ENCODE measurements at places on chromosomes 1 and 21.

DNA sequence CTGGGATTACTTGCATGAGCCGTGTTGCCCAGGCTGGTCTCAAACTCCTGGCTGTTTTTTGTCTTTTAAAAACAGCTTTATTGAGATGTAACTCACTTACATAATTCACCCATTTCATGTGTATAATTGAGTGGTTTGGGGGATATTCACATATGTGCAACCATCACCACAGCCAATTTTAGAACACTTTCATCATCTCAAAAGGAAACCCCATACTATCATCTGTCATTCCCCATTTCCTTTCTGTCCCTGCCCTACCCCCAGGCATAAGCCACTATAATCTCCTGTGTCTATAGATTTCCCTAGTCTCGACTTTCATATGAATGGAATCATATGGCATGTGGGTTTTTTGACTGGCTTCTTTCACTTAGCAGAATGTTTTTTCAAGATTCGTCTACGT, 43.3 kb downstream of the GPR137B start:
- no peak for DNase-seq

DNA sequence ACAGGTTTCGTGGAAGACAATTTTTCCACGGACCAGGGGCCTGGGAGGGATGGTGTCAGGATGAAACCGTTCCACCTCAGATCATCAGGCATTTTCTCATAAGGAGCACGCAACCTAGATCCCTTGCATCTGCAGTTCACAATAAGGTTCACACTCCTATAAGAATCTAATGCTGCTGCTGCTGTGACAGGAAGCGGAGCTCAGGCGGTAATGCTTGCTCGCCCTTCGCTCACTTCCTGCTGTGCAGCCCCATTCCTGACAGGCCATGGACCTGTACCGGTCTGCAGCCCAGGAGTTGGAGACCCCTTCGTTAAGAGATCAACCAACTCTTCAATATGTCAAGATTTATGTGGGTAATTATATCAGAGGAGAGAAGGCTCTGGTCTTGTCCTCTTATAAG, 3.3 kb upstream of the DHX9 start:
- DNase-seq, result no peak

GRCh38 chr1:61090546-61091202, 8.3 kb downstream of the NFIA start:
- no peak for DNase-seq

DNA sequence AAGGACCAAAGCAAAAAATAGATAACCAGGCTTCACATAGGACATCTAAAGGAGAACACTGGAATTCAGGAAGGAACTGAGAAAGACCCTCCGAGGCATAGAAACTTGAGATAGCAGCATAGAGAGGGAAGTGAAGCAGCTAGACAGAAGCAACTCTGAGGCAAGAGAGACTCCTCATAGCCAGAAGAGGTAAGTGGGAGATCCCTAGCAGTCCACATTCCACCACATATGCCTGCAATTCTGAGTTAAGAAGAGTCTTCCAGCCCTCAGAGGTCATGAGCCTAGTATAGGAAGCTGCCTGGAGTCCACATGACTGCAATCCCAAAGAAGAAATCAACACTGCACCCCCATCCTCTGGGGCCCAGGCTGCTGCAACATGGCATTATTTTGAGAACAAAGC, 13.9 kb upstream of the FGGY start:
- no peak for DNase-seq

GRCh38 chr1:203563291-203563690, 63.3 kb upstream of the ATP2B4 start:
- no peak for DNase-seq

GRCh38 chr1:236830116-236830515, 35.0 kb downstream of the MTR start:
- DNase-seq, result no peak

GRCh38 chr1:209648931-209649776, 3.1 kb downstream of the LAMB3 start:
- DNase-seq, result no peak

GRCh38 chr1:7879228-7879627, 26.4 kb upstream of the UTS2 start:
- DNase-seq, result no peak

DNA sequence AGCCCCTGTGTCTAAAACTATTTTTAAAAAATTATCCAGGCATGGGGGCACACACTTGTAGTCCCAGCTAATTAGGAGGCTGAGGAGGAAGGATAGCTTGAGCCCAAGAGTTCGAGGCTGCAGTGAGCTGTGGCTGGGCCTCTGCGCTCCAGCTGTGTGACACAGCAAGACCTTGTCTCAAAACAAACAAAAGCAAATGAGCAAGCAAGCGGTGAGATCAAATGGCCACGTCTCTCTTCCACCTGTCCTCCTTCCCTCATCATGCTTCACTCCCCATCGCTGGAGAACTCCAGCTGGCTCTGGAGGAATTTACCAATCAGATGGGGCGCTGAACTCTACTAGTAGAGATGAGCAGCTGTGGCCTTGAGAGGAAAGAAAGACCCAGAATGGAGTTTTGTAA, 14.0 kb upstream of the REN start:
- no peak for DNase-seq

DNA sequence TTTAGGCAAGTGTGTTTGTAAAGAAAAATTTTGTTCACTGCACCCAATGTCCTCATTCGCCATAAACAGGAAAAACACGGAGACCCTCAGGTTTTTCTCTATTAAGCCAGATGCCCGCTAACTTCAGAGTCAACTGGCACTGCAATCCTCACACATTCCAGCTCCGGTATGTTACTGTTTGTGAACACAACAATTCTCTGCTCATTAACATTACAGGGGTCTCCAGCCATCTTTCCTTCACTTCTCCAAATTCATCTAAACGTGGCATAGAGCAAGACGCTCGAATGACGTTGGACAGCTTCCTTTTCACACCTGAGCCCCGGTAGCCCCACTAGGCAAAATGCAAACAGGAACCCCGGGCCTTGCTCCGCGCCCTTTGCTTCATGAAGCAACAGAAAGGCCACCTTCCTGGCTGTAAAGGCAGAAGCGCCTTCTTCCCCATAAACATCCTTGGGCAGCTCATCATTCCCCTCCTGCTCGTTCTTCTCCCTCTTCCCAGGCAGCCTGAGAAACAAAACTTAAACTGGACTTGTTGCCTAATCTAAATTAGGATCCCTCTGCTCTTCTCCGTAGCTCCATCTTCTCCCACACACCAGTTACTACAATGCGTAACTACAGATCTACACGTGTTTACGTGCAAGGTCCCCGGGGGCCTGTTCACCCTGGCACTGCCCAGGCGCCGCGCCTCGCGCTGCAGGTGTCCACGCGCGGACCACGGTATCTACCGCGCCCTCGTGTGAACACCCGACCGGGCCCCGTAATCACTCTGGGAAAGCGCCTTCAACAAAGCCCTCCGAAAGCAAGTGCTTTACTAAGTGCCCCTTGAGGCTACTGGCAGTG, 1.2 kb downstream of the LBR start:
- no peak for DNase-seq

DNA sequence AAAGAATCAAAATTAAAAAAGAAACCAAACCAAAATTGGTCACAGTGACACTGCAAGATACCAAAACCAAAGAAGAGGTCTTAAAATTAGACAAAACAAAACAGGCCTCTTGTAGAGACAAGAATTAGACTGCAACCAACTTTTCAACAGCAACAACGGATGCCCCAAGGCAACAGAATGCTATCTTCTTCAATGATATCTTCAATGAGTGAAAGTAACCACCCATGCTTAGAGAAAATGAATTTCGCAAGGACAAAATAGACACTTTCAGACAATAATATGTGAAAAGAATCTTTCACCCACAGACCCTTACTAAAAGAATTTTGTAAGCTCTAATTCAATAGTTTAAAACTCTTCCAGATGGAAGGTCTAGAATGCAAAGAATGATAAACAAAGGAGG, 41.7 kb downstream of the USP48 start:
- DNase-seq, result no peak

DNA sequence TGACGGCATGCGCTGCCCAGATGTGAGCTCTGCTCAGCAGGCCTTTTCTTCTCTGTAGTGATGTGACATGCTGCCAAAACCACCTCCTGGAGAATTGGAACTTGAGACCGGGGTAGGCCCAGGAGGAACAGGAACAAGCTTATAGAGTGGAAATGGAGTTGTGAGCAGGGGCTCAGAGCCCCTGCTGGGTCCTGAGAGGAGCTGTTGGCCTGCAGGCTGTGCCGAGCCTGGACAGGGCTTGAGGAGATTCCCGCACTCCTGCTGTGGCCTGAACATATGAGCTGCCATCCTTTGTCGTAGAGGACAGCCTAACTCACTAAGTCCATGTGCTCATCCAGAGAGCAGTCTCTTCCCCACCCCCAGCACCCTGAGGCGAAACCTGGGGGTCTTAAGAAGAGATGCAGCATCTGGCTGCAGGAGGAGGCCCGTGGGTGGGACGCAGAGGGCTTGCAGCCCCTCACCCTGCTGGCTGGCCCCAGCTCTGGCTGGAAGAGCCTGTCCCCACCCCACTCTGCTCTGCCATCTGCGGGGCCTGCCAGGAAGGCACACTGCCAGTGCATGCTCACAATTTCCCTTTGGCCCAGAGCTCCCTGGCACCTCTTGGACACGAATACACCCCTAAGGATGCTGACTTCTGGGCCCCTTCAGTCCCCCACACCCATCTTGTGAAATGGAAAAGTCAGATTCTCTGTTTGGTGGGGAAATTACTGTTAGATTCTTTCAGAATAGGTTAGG, 42.5 kb downstream of the PTPRF start:
- no peak for DNase-seq

DNA sequence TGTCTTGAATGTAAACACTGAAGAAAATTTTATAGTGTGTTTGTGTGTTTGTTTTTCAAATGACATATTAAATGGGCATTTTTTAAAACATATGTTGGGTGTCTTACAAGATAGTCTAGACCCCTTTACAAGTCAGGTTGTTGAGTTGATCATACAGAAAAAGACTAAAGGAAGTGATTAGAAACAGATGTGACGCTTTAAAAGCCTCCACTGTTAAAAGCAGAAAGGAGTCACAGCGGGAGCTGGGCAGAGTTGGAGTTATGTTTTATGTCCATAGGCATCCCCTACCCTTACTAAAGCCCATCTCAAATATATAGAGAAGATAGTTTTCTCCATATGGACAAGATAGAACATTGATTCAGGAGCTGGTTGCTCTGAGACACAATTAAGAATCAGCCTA, 393.9 kb downstream of the PLPP3 start:
- DNase-seq, result no peak

GRCh38 chr1:11746092-11746491, 10.2 kb downstream of the AGTRAP start:
- DNase-seq, result no peak

All from GM19239 (cell line).